ENCODE measurements at places on chromosomes 16 and 17.
A peak's percentile ranks its signal among the peaks of the same experiment; 100 is the strongest.

- peak; percentile 60 for DNase-seq
Observed at GRCh38 chr16:720447-720989, 428 bp upstream of the ANTKMT start.

DNA sequence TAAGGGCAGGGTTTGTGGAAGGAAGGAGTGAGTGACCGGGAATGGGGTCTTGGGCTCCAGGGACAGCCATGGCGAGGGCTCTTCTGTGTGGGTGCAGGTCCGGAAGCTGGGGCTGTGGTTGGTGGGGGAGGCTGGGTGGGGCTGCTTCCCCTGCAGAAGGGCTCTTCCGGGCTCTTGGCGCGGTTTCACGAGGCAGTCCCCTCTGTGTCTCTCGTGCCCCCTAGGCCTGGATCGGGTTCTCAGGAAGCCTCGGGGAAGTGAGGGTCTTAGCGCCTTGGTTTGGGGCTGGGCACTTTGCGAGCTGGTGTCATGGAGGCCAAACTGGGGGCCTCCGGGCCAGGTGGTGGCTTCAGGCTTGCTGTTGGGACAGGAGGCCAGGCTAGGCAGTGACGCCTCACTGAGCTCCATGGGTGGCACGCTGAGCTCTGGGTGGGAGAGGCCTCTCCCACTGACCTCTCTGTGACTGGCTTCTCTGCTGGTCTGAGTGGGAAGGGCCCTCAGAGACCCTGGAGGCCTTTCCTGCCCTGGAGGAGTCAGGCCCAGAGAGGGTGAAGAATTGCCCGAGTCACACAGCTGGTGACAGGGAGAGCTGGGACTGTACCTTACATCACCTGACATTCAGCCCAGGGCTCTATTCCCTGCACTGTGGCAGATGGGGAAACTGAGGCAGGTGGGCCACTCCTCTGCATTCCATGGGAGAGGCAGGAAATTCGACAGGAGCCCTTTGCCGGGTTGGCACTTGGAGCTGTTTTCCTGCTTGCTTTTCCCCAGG, 8.2 kb downstream of the ADCY7 start:
- no peak for DNase-seq

DNA sequence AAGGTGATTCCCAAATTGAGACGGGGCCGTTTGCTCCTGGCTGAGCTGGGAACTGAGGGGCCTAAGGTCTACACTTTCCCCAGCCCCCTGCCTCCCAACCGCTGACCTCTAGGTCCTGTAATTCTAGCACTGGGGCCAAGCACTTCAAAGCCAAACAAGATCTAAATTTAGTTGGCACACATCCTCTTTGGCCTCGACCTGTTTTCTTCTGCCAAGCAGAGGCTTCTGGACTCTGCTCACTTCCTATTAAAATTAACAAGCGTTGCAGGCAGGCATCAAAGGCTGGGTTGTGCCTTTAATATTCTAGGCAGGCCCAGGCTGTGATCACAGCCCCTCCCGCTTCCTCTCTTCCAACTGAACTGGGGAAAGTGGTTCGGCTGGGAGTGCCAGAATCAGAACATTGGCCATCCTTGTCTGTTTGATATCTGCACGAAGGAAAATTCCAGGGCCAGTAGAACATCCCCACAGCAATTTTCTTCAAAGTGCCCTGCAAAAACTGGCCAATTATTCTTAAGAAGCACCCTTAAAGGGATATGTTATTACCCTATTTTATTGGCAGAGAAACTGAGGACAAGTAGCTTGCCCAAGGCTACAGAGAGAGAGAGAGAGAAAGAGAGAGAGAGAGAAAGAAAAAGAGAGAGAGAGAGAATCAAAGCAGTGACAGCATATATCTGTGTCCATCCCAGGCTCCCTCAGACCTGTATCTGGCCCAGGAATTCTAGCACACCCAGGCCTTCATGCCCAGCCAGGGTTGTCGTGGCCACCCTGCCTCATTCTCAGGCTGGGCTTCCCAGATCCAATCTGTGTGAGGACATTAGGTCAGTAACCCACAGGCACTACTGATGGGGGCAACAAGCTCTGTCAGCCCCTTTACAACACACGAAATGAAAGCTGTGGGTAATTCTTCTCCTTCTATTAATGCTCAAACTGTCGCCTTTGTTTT, 12.8 kb upstream of the MT4 start:
- DNase-seq: no peak

- no peak for DNase-seq
Observed at GRCh38 chr17:19305761-19306159, 56.8 kb downstream of the B9D1 start.

DNA sequence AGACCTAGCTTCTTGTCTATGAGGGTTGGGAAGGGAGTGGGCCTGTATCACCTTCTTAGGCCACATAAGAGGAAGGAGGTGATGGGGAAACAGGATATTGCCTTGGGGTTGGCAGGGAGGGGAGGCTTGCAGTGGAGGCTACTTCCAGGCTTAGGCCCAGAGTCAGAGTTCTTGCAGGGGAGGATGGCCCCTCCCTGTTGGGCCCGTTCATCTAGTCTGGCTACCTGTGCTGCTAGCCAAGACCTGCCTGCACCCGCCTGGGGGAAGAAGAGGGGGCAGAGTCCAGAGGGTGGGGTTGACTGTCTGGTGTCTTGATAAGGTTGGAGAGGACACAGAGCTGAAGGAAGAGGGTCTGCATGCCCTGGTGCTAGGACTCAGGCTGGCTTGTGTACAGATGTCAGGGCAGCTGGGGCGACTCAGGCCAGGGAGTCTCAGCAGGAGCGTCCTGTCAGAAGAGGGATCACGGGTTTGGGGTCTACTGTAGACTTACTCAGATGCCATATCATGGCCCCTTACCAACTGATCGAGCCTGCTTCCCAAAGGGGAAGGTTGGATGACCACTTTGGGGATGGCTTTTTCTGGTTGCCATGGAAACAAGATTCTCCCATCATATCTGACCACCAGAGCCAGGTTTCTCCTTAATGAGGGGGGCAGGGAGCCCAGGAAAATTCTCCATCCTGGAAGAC, 5.3 kb downstream of the KDM6B start:
- no peak for DNase-seq

GRCh38 chr16:63373744-63374143, 1337.5 kb upstream of the CDH8 start:
- no peak for DNase-seq

DNA sequence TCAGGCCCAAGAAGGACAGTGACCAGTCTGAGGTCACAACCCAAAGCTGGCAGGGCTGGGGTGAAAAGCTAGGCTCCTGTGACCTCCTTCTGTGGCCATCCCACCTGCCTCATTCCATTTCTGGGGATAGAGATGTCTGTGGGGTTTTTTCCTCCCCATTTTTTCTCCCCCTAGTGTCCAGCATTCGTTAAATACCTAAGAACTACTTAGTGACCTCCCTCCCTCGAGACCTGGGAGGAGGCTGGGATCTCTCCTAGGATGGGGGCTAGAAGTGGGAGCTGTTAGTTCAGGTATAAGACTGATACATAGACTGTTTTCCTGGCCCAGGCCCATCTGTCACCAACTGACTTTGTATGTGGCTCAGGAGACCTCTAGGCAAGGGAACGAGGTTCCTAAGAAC, 20.5 kb upstream of the STAC2 start:
- DNase-seq: no peak

GRCh38 chr17:1871756-1872155, 42.0 kb downstream of the RPA1 start:
- no peak for DNase-seq

DNA sequence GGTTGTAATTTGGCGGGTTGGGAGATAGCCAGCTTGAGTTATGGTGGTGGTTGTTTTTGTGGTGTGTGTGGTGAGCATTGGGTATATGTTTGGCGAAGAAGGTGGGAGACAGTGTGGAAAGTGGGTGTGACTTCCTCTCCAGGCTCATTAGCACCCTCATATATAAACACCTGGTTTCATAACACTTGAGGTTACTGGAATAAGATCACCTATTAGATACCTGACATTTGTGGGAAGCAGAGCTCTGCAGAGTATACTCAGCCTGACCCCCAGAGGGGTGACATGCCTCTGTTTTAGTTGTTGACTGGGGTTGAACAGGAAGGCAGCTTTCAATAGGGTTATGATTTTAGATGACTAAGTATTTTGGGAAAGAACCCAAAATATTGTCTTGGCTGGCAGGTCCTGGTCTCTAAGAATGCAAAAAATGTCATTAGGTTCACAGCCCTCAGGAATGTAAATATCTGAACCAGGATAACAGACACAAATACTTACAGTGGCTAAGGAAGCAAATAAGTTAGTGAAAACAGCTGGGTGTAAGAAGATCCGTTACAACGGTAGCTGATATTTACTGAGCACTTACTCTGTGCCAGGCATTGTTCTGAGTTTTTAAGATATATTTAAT, 18.3 kb upstream of the EFCAB13 start:
- no peak for DNase-seq

DNA sequence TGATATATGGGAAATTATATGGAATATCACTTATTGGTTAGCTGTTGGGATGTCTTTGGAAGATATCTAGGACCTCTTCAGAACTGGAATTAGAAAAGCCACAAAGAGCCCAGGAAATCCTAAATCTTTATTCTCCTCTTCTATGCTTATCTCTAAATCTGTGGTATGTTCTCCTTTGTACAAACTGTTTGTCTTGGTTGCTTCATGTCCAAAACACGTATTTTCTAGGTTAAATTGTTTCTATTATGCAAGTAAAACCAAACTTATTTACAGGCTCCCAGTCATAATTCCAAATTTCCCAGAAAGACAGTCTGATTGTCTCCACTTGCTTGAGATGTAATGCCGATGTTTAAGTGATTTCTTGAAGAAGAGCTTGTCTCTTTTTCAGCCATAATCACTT, 650.9 kb downstream of the CDH11 start:
- no peak for DNase-seq

DNA sequence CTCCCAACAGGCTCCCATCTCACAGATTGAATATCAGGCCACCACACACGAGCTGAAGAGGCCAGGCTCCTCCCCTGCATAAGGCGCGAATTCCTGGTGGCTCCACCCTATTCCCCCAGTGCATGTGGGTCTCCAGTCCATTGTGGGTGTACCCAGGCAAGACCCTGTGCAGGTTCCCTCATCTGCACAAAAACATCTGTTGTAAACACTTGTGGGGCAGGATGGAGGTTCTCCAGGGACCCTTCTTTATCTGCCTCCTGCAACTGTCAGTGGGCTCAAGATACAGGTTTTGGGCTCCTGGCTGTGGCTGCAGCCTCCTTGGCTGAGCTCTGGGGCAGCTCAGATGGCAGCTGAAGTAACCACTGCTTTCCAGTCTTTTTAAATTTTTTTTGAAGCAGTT, 17.6 kb upstream of the LGALS9 start:
- no peak for DNase-seq

DNA sequence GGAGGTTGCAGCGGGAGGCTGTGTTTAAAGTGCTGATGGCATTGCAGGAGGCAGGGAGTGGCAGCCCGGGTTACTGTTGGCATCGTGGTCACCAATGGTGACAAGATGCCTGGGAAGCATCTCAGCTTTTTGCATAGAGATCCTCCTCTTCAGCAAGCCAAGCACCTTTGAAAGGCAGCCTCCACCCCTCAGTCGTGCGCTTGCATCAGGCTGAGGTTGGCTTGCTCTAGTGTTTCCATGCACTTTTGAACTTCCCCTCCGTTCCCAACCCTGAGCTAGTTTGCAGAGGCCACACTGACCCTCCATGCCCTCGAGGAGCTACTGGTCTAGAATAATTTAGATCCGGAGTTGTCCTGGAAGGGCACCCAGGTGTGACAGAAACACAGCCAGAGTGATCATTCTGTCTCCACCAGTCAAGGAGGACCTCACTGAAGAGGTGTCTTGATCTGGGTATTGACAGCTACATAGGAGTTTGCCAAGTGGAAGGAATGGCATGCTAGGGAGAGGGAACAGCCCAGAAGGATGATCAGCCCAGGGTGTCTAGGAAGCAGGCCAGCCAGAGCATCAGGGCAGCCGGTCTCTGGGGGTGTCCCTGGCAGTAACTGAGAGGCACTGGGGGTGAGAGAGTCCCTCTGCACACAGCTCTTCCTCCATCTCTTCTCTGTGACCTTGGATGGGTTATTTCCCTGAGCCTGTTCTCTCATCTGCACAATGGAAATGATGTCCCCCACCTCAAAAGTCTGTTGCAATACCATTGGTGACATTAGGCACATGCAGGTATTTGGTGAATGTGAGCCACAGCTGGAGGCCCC, 7.7 kb downstream of the BEAN1 start:
- DNase-seq: peak; percentile 32

DNA sequence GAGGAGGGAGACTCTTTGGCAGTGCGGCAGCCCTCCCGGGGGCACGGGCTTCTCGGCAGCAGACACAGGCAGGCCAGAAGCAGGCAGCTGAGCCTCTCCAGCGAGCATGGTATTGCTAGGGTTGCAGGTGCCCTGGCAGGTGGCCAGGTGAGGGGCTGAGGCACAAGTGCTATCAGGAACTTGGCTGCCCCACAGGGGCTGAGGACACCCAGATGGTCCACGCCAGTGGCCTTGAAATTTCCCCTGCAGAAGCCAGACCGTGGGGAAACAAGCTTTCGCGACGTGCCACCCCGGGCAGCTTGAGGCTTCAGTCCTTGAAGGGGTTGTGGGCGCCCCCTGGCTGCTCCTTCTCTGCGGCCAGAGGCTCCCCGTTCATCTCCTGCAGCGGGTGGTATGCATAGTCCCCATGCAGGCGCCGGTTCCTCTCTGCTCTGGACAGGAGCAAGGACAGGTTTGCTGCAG, 8.5 kb downstream of the NAGPA start:
- peak; percentile 85 for DNase-seq

- no peak for DNase-seq
Observed at GRCh38 chr16:62029947-62030346, 6.3 kb downstream of the CDH8 start.

DNA sequence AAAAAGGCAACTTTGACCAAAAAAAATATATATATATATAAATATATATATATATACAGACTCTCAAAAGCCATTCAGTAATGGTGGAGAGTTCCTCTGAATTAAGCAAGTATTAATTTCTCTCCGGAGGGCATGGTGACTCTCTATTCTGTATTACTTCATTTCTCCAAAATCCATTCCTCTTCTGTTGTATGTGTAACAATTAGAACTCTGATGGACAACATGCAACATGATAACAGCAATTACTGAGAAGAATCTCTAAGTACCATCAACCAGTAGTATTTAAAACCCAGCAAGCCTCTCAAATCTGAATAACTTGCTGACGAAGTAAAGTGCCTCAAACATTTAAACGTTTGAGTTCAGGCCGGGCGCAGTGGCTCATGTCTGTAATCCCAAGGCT, 2.3 kb downstream of the GRB2 start:
- no peak for DNase-seq

GRCh38 chr16:83676086-83676485, 131.7 kb upstream of the HSBP1 start:
- DNase-seq: no peak

DNA sequence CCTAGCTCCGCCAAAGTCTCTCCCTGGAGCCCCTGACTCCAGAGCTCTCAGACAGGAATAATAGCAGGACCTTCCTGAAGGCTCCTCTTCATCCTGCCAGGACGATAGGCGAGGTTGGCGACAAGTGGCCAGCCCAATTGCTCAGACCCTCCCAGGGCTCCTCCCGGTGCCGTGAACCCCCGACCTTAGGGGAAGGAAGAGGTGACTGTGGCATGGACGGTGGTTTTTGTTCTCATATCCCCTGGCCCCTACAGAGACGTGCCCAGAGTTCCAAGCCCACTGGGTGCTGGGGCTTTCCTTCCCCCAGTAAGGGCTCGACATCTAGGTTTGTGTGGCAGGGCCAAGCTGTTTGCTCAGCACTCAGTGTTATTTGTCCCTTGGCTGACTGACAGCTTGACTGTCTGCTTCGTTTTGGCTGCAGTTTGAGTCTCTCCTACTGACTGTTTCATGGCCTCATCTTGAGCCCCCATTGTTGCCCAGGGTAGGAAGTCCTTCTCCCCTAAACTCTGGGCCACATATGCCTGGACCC, 4.6 kb upstream of the ADCY7 start:
- DNase-seq: no peak
